Ovary (tissue), 10 donors: ENCODE measurements at places on chromosomes 4 and X.

DNA sequence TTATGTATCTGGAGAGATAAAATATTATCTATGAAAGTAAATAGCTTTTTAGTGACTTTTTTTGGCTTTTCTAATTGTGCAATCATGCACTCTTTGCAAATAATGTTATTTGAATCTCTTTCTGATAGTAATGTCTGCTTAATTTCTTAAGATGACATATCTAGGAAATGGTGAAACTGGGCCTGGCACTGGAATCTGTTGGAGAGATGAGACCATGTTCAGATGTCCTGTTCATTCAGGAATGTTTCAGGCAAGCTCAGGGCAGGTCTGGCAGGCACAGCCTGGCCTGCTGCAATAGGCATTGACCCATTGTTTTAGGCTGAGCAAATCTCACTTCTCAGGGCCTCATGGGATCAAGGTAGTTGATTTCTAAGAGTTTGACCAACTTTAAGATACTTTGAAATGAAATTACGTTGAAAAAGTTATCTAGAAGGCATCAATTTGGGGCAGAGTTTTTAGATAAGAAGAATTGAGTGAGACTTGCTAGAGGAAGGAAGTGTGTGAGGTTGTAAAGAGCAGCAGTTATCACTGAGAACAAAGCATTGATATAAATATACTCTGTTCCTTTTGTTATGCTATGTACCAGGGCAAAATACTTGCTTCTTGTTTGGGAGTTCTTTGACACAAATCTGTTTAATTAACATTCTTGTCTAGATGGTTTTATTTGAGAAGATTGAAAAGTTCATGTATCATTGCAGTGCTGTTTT, 133.0 kb upstream of the LEF1 start:
- DNase-seq = no peak

DNA sequence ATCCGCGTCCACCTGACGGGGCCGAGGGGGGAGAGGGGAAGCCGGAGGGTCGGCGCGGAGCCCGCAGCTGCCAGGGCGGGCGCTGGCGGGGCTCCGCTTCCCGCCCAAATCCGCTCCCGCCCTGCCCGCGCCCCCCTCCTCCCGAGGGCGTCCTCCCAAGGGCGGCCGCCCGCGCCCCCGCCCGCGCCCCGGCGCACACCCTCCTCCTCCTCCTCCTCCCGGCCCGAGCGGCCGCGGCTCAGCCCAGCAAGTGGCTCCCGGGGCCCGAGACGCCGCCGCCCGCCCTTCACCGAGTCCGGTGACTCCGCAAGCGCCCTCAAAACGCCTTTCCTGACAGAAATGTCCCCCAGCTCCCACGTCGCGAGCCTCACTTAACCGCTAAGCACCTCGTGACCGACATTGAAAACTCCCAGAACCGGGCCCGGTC, 487 bp downstream of the HMGB2 start:
- peak; percentile 85 for DNase-seq

GRCh38 chr4:103400405-103400804, 202.3 kb upstream of the CENPE start:
- no peak for DNase-seq

- DNase-seq = no peak
Observed at GRCh38 chrX:154298312-154298711, 2.7 kb downstream of the TKTL1 start.

- no peak for DNase-seq
Observed at GRCh38 chr4:6095023-6095752, 77.0 kb upstream of the C4orf50 start.

DNA sequence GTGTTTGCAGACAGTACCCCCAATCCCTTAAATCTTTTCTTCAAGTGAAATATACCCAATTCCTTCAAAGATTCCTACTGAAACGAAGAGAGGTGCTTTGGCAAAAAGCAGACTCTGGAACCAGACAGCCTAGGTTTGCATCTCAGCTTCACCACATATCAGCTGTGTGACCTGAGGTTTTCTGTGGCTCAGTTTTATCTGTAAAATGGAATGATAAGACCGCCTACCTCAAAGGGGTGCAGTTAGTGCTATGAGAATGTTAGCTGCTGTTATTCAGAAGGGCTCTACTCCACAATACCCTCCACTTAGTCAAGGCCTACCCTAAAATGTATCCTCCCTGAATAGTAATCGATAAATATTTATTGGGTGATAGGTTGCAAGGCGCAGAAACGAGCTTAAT, 664 bp downstream of the PIR start:
- DNase-seq = no peak

DNA sequence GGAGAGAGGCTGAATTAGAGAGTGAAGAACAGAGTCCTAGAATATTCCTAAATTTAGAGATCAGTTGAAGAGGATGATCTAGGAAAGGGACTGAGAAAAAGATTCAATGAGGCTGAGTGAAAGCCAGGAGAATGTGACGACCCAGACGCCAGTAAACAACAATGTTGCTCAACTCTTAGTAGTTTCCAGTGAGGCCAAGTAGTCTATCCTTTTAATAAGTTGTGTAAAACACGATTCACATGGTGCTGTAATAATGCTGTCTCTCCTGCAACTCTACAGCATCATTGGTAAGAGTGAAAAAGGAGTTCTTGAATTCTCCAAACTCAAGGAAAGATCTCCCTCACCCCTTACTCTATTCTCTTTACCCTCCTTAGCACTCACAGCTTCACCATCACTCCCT, 140.3 kb downstream of the CFAP299 start:
- no peak for DNase-seq

DNA sequence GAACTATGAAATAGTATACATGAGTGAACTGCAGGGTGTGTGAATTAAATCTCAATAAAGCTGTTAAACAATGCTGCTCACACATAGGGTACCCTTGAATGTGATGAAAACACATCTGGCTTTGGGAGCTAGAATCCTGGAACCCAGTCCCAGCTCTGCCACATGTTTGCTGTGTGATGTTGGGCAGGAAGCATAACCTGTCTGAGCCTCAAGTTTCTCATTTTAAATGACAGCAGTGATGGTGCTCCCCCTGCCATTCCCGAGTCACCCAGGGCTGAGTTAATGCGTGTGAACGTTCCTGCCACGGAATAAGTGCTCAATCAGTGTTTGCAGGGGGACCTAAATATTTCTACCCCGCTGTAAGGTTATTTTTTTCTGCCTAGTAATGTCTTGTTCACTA, 10.9 kb downstream of the EVC start:
- no peak for DNase-seq

- DNase-seq = no peak
Observed at GRCh38 chr4:21986307-21986706, 37.7 kb upstream of the KCNIP4 start.

- no peak for DNase-seq
Observed at GRCh38 chr4:140533951-140534480, 10.0 kb downstream of the ELMOD2 start.

- no peak for DNase-seq
Observed at GRCh38 chr4:52864793-52865192, 2.7 kb downstream of the RASL11B start.

DNA sequence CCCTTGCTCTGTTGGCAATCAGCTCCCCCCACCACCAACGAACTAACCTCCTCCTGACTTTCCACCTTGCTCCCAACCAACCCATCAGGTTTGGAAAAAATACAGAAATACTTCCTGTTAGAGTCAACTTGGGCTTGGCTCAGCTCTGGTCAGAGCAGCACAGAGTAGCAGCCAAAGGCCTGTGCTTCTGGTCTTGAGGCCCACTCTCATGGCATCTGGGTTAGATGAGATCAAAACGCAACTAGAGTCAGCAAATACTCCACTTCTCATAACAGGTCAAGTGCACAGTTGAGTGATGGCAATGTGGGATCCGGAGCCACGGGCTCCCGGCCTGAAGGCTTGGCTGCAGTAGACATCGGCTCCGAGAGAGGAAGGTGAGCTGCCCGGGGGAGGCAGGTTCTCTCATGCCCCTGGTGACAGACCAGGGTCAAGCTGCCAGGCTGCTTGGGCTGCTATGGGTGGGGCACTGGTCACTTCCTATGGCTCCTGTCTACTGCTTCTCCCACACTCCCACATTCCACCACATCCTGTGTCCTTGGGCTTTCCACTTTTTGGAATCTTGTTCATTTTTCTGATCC, 34.8 kb downstream of the ZNF185 start:
- no peak for DNase-seq

GRCh38 chr4:184094532-184095159, 123.0 kb downstream of the ENPP6 start:
- no peak for DNase-seq

DNA sequence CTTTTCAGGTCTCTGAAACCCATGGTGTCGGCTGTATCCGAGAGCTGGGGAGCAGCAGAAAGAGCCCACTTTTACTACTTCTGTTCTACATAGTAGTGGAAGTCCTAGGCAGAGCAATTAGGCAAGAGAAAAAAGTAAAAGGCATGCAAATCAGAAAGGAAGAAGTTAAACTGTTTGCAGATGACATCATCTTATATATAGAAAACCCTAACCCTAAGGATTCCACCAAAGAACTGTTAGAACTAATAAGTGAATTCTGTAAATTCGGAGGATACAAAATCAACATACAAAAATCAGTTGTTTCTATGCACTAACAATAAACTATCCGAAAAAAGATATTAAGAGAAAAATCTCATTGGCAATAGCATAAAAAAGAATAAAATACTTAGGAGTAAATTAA, 95.3 kb downstream of the POLA1 start:
- no peak for DNase-seq

GRCh38 chr4:169612871-169613859, 782 bp upstream of the NEK1 start:
- peak; percentile 63 for DNase-seq

DNA sequence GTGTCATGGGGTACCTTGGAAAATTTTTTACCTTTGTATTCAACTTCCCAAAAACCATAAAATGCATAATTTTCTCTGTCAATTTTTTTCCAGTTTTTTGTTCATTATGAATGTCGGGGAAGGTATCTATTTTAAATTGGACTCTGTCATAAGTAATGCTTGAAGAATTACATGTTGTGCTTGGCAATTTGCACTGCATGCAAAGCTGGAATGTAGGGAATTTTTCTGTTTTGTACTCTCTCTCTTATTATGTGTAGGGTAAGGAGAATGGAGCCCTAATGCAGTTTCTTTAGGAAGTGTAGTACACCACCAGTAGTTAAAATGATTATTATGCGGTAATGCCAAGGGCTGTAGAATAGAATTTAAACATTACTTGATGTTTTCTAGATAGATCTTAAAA, 137.7 kb upstream of the LIMCH1 start:
- DNase-seq = no peak

DNA sequence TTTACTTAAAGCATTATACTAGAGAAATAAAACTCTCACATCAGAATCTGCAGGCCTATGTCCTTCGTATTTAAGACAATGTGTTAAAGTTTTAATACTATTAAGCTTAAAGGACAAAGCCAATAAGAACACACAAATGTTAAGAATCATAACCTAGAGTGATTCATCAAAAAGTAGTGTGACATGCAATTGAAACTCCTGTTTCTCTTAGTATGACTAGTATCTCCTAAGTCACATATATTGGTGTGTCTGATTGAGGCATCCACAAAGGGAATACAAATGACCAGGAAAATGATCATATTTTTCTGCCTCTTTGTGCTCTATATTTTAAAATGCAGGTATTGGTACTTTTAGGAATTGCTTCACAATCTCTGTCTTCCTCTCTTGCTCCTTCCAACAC, 23.8 kb downstream of the GPRASP3 start:
- DNase-seq = no peak

DNA sequence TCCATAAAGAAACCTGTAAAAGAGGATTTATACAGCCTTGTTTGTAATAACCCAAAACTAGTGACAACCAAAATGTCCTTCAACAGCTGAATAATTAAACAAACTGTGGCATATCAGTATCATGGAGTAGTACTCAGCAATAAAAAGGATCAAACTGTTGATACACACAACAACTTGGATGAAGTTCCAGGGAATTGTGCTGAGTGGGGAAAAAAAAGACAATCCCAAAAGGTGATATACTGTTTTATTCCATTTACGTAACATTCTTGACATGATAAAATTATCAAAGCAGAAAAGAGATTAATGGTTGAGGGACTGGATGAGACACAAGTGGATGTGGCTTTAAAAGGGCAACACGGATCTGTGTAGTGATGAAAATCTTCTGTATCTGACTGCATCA, 7.8 kb downstream of the CLIC2 start:
- DNase-seq = no peak
